Pancreas (tissue), 10 donors: ENCODE measurements at places on chromosomes 1 and 21.

DNA sequence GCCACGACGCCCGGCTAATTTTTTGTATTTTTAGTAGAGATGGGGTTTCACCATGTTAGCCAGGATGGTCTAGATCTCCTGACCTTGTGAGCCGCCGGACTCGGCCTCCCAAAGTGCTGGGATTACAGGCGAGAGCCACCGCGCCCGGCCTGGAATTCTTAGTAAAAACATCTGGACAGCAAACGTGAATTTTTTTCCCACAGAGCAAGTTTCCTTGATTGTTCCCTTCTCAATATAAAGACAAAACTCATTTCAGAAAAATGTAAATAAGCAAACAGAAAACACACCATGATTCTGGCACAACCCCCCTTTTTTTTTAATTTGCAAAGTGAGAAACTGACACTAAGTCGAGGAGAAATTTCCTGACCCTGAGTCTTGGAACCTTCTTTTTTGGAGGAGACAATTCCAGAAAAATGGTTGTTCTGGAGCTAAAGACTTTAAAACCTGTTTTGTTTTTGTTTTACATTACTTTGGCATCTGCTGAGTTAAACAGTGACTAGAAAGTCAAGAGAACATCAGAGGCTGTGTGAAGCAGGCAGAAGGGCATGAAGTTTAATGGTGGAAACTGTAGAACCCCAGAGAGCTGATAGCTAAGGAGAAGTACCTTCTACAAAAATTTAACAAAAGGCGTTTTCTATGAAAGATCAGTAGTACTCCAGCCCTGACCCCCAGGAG is 10.3 kb upstream of the HMGCS2 start:
- no peak for DNase-seq

GRCh38 chr21:44059710-44060109 is 47.5 kb upstream of the PWP2 start:
- no peak for DNase-seq

- no peak for DNase-seq
Observed at GRCh38 chr1:30384286-30385245, 338.8 kb downstream of the MATN1 start.

DNA sequence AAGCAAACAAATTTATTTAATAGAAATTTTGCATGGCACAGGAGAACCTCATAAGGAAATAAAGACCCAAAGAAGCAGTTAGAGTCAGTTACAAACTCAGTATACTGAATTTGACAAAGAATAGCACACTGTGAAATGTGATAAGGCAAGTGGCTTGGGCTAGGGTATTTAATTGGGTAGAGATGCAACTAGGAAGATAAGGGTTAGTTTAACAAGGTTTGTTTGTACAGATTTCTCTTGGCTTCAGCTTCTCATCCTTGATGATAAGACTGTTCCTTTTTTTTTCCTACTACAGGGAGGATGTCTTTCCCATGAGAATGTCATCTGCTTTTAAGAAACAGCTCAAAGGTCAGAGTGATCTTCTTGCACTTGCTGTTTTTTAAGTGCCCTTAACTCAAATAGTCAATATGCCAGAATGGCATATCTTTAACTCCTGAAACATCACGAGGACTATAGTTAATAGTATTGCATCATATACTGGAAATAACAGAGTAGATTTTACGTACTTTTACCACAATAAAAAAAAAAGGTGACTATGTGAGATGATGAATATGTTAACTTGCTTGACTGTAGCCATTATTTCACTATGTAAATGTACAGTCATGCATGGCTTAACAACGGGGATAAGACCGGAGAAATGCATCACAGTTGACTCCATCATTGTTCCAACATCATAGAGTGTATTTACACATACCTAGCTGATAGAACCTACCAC is 9.2 kb upstream of the TRAF3IP3 start:
- no peak for DNase-seq

DNA sequence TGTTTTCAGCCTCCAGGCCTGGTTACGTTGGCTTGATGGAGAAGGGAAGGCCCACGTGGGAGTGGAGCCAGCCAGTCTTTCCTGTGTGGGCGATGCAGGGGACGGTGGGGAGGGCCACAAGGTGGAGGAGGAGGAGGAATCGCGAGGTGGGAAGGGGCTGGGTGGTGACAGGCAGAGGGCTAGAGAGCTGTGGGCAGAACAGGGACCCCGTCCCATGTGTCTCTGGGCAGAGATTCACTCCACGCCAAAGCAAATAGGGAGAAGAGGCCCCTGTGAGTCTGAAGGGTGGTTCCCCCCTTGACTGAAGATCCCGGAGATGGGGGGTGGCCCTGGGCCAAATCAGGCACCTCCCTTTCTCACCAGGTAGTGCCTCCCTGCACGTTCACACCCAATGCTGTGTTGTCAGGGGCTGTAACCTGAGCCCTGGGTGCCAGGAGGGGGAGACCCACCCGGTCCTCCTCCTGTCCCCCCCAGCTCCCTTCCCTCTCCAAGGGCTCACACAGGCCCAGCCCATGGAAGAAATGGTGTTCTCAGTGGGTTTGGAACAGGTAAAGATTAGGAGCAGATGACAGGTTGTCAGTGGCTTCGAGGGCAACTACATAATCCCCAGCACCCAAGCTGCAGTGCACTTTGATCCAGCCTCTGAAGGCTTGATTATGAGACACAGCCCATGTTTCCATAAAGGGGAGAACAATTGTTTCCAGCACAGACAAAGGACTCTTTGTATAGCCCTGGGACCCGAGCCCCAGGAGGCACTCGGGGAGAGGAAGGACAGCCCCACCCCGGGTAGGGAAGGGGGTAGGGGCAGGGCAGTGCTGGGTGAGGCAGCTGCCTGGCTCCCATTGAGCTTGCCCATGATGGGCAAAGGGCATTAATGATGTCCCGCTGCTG is 37.7 kb upstream of the GPR37L1 start:
- DNase-seq, result peak; percentile 71

- DNase-seq, result no peak
Observed at GRCh38 chr1:65703853-65704252, 88.8 kb upstream of the PDE4B start.
